Neural crest cell (in vitro differentiated cells): ENCODE measurements at places on chromosomes 2 and 18. TPM values are rescaled to one million over a fixed set of nuclear protein-coding genes. Genes with fewer than 3 reads are reported as not detected.

- no peak for DNase-seq
Observed at GRCh38 chr2:146124741-146125140, 1604.8 kb upstream of the ZEB2 start.

DNA sequence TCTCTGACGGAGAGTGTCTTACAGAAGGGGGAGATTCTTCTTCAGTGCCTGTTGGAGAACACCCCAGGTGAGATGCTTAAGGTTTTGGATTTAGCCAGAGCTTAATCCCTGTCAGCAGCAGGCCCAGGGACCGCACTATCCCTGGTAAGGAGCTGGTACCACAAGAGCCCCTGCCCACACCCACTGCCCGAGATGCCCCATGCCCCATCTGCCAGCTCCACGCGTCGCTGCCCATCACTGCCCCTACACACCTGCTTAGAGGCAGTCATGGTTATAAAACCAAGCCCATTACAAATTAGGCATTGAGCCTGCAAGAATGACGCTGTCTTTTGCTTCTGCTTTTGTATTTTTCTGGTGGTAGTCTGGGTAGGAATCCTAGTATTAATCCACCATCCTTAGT lies 21.7 kb downstream of the CEP68 start:
- no peak for DNase-seq

TUBB6 gene
- total RNA-seq, result 77.8 and 81.8 TPM in 2 replicates

EFHD1 gene
- 4.1 and 4.7 TPM in 2 replicates for total RNA-seq

DNA sequence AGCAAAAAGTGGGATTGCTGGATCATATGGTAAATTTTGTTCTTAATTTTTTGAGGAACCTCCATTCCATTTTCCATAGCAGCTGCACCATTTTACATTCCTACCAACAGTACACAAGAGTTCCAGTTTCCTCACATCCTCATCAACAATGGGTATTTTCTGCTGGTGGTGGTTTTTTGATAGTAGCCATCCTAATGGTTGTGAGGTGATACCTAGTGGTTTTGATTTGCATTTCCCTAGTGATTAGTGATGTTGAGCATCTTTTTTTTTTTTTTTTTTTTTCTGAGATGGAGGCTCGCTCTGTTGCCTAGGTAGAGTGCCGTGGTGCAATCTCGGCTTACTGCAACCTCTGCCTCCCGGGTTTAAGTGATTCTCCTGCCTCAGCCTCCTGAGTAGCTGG lies 30.5 kb downstream of the METTL21A start:
- DNase-seq, result no peak

- no peak for DNase-seq
Observed at GRCh38 chr2:27042985-27043634, 8.4 kb upstream of the AGBL5 start.

- no peak for DNase-seq
Observed at GRCh38 chr2:225367482-225367881, 32.0 kb upstream of the NYAP2 start.

DNA sequence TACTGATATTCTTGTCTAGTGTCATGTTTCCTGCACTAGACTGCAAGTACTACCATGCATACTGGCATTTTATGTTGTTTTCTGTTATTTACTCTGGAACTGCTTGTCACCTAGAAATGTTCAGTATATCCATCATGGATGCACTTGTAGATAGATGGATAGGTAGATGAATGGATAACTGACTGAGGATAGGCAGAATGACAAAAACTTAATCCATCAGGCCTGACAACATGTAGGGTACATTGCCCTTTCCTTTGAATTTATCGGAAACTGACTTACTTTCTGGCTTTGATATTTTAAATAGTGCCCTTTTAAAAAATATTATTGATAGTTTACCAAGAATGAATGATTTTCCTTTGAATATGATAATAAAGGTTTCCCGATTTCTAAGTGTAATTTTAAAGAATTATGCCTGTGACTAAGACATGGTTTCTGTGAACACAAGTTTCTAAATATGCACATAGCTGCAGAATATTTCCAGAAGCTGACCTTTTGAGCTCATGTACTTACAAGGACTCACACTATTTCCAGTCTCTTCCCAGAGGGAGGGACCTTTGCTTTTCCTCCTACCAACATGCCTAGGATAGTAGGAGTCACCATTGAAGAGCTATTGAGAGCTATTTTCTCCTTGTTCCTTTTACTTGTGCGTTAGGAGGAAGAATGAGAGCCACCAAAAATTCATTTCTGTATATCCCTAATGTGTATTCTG lies 81.3 kb downstream of the ANKRD12 start:
- no peak for DNase-seq

DNA sequence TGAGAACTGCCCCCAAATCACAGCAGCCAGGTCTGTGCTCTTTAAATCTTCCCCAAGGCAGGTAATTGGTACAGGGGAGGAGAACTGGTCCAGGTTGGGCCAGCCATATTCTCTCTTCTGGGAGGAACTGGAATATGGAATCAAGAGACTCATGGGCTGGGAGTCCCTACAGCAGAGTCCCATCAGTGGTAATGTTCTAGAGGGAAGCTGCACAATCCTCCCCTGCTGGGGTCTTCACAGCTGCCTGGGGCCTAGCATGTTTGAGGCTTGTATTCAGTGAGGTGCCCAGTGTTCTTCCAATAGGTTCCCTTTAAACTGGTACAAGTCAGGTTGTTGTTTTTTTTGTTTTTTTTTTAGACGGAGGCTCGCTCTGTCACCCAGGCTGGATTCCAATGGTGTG lies 21.1 kb upstream of the EGR4 start:
- DNase-seq, result no peak

CREB1 gene
- 91.7 and 115 TPM in 2 replicates for total RNA-seq
